Type B pancreatic cell (in vitro differentiated cells): ENCODE measurements at places on chromosomes 1 and 21.

DNA sequence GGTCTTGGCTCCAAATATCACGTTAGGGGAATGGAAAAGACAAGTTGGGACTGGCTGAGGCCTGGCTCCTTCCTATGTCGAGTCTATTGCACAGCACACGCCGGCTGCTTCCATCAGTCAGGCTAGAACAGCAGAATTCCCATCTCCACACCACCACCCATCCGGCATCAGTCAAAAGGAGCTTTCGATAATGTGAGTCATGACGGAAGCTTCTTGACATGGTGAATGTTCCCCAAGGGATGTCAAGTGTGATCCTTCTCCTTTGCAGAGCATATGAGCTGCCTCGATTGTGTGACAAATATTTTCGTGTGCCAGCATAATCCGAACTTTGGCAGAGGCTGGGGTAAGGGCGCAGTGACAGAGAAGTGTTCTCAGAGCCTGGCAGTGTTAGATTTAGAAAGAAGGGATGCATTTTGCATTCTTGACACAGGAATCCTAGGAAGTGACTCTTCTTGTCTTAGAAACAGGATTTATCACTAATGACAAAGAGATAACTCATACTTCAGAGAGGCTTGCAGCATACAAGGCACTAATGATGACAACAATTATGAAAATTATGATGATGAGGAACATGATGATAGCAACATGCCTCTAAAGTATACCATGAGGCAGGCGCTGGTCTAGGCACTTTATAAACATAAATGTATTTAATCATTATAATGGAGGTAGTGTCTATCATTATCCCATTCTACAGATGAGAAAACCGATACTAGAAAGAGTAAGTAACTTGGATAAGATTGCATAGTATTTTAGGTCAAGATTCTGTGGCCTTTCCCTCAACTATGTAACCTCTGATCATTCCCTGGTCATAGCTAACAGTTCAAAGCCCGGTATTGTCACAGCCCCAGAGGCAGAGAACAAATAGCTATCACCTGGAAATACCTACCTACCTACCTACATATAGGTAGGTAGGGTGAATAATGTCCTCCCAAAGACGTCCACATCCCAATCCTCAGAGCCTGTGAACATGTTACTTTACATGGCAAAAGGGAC, 135.0 kb downstream of the KCNJ6 start:
- H3K27ac ChIP-seq, result no peak overlapping the region
- peaks cover 9% of the 10 kb centered on the region for H3K27me3 ChIP-seq
- DNase-seq, result no peak

GRCh38 chr1:236759252-236759859, 35.7 kb upstream of the MTR start:
- H3K4me1 ChIP-seq, result peaks cover 11% of the 10 kb centered on the region
- no peak for DNase-seq
- peaks cover 4% of the 10 kb centered on the region for H3K36me3 ChIP-seq
- H3K4me3 ChIP-seq, result no peak overlapping the region

DNA sequence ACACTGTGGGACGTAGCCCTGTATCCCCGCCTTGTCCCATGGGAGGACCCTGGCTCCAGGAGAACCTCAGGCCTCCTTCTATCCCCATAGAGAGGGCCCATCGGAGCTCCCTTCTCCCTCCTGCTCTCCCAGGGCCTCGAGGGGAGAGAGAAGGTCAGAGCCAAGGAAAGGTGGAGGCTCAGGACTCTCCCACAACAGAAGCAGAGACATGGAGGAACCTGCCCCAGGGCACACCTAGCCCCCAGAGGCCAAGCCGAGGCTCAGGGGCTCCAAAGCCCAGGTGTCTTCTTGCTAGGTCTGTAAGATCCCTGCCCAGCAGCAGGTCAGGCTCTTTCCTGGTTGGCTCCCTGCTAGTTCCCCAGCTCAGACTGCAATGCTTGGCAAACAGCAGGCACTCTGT, 34.4 kb upstream of the ARF1 start:
- H3K4me3 ChIP-seq, result no peak overlapping the region
- no peaks in the 10 kb centered on the region for H3K36me3 ChIP-seq
- no peaks in the 10 kb centered on the region for H3K4me1 ChIP-seq
- H3K27me3 ChIP-seq, result peaks cover 28% of the 10 kb centered on the region
- no peak for DNase-seq
- no peak overlapping the region for H3K27ac ChIP-seq

DNA sequence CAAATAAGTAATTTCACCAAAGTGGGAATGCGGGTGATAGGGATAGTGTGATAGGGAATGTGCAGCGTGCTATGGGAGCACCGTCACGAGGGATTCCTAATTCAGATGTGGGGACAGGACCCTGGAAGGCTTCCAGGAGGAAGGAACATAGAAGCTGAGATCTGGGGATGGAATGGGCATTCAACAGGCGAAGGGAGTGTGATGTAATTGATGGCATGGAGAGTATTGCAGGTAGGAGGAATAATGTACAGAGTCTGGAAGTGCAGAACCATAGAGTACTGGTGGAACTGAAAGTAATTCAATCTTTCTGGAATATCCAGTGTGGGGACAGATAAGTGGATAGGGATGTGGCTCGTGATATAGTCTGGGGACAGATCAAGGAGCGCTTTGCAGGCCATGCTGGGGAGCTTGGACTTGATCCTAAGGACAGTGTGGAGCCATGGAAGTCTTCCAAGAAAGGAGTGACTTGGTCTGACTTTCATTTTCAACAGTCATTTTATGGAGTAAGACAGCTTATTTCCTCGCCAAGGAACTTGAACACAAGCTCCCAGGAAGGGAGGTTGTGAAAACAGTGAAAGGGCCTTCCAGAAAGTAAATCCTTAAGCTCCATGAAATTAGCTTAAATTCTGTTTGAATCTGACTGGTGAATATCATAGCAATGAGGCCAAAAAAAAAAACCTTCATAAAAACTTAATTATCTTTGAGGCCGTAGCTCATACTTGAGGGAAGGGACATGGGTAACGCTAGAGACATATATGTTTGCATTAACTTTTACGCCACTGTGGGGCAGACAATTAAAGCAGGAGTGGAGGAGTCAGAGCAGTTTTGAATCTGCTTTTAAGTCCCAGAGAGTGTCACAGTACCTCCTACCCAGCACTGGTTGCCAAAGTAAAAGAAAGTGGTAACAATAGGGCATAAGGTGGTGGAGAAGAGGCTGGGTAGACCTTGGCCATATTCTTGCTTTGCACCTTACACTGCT, 55.8 kb downstream of the ROR1 start:
- no peak overlapping the region for H3K27ac ChIP-seq
- peaks cover 45% of the 10 kb centered on the region for H3K4me1 ChIP-seq
- H3K27me3 ChIP-seq, result no peaks in the 10 kb centered on the region
- DNase-seq, result no peak

DNA sequence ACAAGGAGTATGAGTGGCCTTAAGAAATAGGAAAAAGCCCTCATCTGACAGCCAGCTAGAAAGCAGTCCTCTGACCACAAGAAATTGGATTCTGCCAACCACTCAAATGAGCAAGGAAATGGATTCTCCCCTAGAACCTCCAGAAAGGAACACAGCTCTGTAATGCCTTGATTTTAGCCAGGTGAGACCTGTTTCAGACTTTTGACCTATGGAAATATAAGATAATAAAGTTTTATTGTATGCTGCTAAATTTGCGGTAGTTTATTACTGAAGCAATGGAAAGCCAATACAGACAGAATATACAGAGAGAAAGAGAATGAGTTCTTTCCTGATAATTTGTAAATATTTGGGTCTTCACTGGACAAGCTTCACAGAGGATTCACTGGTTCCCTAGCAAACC, 28.8 kb upstream of the SELE start:
- H3K4me1 ChIP-seq, result no peaks in the 10 kb centered on the region
- H3K4me3 ChIP-seq, result no peak overlapping the region
- H3K27me3 ChIP-seq, result no peaks in the 10 kb centered on the region
- no peak overlapping the region for H3K27ac ChIP-seq
- peaks cover 3% of the 10 kb centered on the region for H3K36me3 ChIP-seq

- H3K4me1 ChIP-seq, result peaks cover 19% of the 10 kb centered on the region
- DNase-seq, result peak; percentile 70
- H3K27me3 ChIP-seq, result peaks cover 13% of the 10 kb centered on the region
- no peaks in the 10 kb centered on the region for H3K36me3 ChIP-seq
- no peak overlapping the region for H3K27ac ChIP-seq
- no peak overlapping the region for H3K4me3 ChIP-seq
Measured at GRCh38 chr1:32275424-32275823, 16.5 kb upstream of the HDAC1 start.

GRCh38 chr1:37290718-37291117, 183.7 kb upstream of the ZC3H12A start:
- H3K4me1 ChIP-seq, result no peaks in the 10 kb centered on the region
- no peak overlapping the region for H3K4me3 ChIP-seq
- no peak for DNase-seq
- H3K27ac ChIP-seq, result no peak overlapping the region

DNA sequence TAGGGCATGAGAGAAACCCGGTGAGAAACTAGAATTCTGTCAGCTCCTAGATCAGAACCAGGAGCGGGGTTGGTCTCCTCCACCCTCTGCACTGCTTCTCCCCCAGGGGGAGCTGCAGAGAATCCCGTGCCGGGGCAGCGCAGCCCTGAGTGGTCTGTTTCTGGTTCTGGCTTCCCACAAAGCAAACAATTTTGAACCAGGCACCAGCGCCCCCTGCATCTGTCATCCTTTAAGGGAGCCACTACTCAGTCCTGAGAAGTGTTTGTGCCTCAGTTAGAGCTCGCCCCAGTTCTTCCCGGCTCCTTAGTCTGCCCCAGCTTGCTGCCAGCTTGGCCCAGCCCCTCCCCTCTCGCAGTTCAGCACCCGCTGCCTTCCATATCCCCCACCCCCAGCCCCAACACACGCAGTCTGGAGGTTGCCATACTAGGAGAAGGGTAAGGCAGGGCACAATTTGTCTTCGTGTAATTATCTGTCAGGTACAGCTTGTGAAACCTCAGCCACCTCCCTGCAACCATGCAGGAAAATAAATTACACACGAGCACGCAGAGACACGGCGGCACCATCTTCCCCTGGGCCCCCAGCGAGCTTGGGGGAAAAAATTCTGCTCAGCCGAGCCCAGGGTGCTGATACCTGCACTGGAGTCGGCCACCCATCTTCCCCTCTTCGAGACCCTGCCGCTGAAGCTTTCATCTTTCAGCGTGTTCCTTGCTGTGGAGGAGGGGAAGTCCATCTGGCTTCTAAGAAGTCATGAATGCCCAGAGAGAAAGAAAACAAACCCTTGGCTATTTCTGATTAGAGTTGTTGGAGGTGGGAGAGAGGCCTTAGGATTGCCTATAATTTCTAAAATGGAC, 62.6 kb upstream of the CD1D start:
- H3K27me3 ChIP-seq, result peaks cover 36% of the 10 kb centered on the region
- DNase-seq, result no peak
- H3K36me3 ChIP-seq, result no peaks in the 10 kb centered on the region
- peak overlapping the region; percentile 66 for H3K27ac ChIP-seq
- peaks cover 56% of the 10 kb centered on the region for H3K4me1 ChIP-seq

DNA sequence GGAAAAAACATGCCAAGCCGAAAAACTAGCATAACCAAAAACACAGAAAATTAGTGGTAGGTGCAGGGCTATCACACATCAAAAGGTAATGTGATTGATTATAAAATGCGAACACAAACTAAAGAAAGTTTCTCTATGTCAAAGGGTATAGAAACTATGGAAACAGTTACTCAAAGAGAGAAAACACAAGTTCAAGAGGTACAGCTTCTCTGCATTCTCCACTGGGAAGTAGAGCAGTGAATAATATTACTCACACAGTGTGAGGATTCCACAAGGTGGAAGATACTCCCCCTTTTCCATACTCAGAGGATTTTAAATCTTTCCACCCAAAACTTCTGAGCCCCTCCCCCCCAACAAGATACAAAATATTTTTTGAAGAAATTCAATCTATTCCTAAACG, 18.6 kb downstream of the AKT3 start:
- peaks cover 11% of the 10 kb centered on the region for H3K36me3 ChIP-seq
- no peak overlapping the region for H3K4me3 ChIP-seq
- no peak overlapping the region for H3K27ac ChIP-seq
- H3K27me3 ChIP-seq, result no peaks in the 10 kb centered on the region

GRCh38 chr1:55876276-55877060, 661.3 kb upstream of the USP24 start:
- H3K4me3 ChIP-seq, result no peak overlapping the region
- peaks cover 32% of the 10 kb centered on the region for H3K4me1 ChIP-seq
- no peaks in the 10 kb centered on the region for H3K36me3 ChIP-seq

GRCh38 chr1:234907940-234908405, 220.7 kb downstream of the TOMM20 start:
- H3K4me1 ChIP-seq, result peaks cover 19% of the 10 kb centered on the region
- peak overlapping the region; percentile 51 for H3K4me3 ChIP-seq
- no peaks in the 10 kb centered on the region for H3K36me3 ChIP-seq
- DNase-seq, result no peak
- H3K27ac ChIP-seq, result peak overlapping the region; percentile 43

GRCh38 chr1:3767328-3767925, 5.1 kb upstream of the SMIM1 start:
- no peak overlapping the region for H3K27ac ChIP-seq
- DNase-seq, result no peak
- H3K4me3 ChIP-seq, result no peak overlapping the region
- peaks cover 12% of the 10 kb centered on the region for H3K27me3 ChIP-seq

GRCh38 chr1:192167011-192167410, 8.7 kb downstream of the RGS18 start:
- H3K27ac ChIP-seq, result no peak overlapping the region
- no peak for DNase-seq
- H3K4me1 ChIP-seq, result no peaks in the 10 kb centered on the region
- no peak overlapping the region for H3K4me3 ChIP-seq
- H3K27me3 ChIP-seq, result no peaks in the 10 kb centered on the region

- H3K27ac ChIP-seq, result no peak overlapping the region
- peaks cover 3% of the 10 kb centered on the region for H3K4me1 ChIP-seq
- peak overlapping the region; percentile 74 for H3K4me3 ChIP-seq
- H3K27me3 ChIP-seq, result peaks cover 52% of the 10 kb centered on the region
Measured at GRCh38 chr1:59927213-59927612, 640 bp upstream of the CYP2J2 start.

DNA sequence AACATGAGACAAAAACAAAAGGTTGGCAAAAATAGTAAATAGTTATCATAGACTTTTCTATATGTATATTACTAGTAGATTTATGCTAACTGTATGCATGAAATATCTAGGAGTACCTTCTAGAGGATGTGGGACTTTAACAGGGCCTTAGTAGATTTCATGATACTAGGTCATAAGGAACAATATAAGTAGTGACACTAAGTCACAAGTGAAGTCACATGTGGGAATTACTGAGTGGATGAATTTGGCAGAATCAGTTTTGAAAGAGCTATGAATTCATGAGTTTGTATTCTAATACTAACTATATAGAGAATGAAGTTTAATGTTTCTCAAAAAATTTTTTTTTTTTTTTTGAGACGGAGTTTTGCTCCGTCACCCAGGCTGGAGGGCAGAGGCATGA, 53.1 kb upstream of the GPR25 start:
- no peak overlapping the region for H3K27ac ChIP-seq
- H3K4me3 ChIP-seq, result no peak overlapping the region
- no peak for DNase-seq
- H3K36me3 ChIP-seq, result peaks cover 18% of the 10 kb centered on the region
- no peaks in the 10 kb centered on the region for H3K27me3 ChIP-seq

DNA sequence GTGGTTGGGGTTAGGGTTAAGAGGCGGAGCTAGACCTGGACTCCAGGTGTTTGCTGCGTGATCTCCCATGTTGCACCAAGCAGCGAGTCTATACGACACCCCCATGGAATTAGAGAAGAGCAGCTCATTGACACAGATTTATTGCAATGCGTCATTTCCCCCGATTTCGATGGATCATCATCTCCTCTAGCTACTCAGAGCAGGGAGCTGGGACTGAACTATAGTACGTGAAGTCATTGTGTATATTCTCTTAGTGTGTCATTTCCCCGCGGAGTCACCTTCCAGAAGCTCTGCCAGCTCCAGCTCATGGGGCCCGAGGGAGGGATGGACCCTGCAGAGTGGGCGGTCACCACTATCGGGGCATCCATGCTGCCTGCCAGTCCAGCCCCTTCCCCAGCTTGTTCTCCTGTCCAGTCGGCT, 7.5 kb upstream of the C2CD2 start:
- H3K27ac ChIP-seq, result peak overlapping the region; percentile 5
- no peaks in the 10 kb centered on the region for H3K36me3 ChIP-seq
- no peak for DNase-seq
- H3K4me1 ChIP-seq, result peaks cover 33% of the 10 kb centered on the region
- H3K27me3 ChIP-seq, result no peaks in the 10 kb centered on the region
